ENCODE measurements at places on chromosomes 2 and 18.

DNA sequence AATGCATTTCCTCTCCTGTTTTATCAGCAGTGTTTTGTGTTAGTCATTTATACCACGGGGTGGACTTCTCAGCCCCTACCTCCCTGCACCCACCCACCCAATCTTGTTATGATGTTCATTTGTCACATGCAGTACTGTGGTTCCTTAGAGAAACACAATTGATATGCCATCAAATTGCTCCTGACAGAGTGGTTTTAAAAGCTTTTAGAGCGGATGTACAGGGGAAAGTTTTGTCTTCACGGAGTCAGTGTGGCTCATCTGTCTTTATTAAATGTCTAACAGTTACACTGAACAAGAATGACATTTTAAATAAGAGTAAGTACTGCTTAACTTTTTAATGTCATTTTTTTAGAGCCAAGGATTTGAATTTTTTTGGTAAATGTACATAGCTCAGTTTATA lies 156.9 kb downstream of the LRRTM1 start:
- DNase-seq: no peak

GRCh38 chr2:196316050-196316430 lies 144.7 kb upstream of the STK17B start:
- DNase-seq: no peak

DNA sequence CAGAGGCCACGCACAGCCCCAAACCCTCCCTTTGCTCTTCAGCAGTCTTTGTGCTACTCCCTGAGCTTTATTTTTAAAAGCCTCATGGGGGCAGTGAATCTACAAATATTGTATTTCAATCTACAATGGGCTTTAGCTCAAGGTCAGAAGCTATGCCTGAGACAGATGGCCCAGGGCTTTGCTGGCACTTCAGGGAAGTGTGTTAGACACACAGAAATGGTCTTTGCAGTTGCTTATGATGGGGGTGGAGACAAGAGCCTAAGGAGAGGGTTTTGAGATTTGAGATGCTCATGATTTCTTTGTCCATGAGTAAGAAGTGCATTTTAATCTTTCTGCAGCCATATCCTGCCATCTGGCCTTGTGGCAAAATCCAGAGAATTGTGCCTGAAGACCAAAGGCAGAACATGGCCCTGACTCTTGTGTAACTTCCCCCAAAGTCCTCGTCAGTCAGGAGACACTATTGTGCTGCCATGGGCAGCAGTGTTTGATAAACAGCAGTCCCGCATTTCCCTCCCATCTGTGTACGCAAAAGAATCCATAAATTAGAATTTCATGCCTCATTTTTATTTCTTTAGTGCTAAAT lies 92.6 kb downstream of the VAPA start:
- no peak for DNase-seq

DNA sequence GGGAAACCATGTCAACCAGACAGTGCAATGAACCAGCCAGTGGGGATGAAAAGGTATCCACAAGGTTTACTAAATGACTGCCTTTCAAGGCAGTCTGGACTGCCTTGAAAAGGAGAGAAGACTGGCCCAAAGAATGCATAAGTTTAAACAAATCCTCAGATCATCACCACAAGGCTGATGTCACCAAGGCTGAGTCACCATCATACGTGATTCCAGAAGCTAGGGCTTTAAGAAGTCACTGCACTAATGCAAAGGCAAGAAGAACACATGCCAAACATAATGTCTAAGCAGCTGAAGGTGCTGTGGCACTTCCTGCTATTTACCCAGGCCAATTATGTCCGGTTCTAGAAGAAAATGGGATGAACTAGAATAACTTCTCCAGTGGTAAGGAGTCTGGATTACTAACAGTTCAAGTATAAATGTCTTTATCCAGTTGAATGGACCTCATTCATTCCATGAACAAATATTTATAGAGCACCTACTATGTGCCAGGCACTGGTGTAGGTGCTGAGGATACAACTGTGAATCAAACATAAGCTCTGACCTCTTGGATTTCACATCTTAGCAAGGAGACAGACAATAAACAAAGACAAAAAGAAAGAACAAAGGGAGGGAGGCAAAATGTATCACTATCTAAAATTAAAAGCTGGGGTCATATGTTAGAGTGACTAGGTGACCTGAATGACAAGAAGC lies 37.6 kb upstream of the ONECUT2 start:
- DNase-seq: no peak

DNA sequence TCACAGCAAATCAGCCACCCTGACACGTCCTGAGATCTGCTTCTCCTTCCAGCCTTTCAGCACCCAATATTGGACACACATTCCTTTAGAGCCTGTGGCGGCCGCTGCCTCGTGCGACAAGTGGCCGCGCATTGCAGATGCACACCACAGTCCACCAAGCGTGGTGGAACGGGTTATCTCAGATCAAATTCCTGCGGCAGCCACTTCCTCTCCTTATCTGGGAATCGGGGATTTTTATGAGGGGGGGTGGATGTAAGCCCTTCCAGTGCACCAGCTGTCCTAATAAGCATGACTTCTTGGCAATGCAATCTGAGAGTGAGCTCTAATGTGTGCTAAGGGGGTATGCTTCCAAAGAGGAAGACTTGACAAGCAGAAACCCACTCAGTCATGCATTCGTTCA lies 18.3 kb upstream of the BMP10 start:
- DNase-seq: no peak

- DNase-seq: no peak
These were observed 154.1 kb upstream of the SPRED2 start for GRCh38 chr2:65586516-65586915.

All from NCI-H2029 treated with DMSO at 0.1 percent for 48 hours (cell line).